ENCODE measurements at places on chromosomes 2 and 18.
A peak's percentile ranks its signal among the peaks of the same experiment; 100 is the strongest.

DNA sequence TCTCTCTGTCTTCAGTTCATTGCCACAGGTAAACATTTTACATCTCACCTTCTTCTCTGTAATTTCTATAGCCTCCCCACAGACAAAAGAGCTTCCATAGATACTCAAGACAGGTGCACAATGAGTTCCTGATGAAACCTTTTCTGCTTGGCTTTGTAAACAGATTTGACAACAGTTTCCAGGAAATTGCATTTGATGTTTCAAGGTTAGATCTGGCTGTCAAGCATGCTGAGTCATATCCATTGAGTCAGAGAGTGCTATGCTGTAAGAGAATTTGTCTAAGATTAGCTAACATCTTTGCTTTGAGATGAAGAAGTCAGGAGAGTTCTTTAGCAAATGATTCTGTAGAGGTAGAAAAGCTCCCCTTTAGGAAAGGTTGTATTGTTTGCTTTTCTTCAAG is 40.6 kb upstream of the MAP2 start:
- no peak for DNase-seq

GRCh38 chr2:220892018-220892634 is 680.0 kb downstream of the EPHA4 start:
- DNase-seq = no peak

GRCh38 chr2:88442473-88442872 is 10.0 kb downstream of the FOXI3 start:
- DNase-seq = no peak

- no peak for DNase-seq
Observed at GRCh38 chr2:201467666-201468065, 16.1 kb downstream of the STRADB start.

DNA sequence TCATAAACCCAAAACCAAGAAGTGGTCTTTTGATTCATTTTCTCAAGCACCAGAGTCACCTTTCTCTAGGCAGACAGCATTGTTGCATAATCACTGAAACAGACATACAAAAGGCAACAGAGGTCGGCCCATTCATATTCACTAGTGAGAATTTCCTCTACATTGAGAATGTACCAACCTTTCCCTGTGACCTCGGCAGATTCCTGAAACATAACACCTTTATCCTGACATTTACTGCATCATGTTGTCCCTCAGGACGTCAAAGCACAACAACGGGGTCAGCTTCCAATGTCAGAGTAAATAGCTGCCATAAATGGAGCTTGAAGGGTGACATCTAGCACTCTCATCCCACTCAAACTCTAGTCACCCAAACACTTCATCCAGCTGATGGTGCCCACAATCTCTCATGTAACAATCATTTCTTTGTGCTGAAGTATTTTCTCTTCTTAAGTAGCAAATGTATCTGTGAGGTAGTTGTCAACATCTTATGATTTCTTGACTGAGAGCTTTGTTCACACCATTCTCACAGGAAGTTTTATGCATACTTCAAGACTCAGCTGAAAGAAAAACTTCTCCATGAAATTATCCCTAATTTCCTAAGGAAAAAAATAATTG is 802.6 kb upstream of the CHAC2 start:
- DNase-seq = no peak

GRCh38 chr2:16093639-16094529 is 153.5 kb downstream of the MYCN start:
- DNase-seq = no peak

DNA sequence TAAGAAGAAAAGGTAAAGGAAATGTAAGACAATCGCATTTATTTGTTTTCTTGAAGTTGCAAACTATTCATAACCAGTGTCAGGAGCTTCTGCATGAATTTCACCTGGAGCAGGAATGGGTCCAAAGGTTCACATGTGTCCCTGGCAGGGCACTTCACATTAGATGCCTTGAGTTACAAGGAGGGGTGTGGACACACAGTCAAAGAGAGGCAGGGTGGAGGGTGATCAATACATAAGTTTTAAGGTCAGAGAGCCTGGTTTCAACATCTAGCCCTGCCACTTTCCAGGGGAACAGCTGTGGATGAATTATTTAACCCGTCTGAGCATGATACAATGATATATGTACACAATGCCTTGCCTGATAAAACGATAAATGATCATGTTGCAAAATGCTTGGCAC is 321.4 kb downstream of the CYP26B1 start:
- no peak for DNase-seq

GRCh38 chr2:68368654-68369336 is 3.7 kb downstream of the PLEK start:
- no peak for DNase-seq

DNA sequence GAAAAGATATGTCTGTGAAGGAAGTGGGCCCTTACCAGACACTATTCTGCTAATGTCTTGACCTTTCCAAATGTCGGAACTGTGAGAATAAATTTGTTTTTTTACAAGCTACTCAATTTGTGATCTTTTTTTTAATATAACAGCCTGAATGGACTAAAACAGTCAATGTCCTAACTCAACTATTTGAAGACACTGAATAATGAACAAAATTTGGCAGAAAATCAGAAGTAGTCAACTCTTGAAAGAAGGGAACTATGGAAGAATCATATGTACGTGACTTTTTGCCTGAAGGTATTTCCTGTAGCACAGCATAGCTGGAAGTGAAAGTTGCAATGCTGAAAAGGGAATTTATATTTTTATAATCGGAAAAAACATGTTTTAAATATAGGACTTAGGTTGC is 351.8 kb upstream of the TFPI start:
- DNase-seq = no peak

GRCh38 chr2:70939839-70940580 is 4.3 kb downstream of the ATP6V1B1 start:
- DNase-seq = no peak

- peak; percentile 82 for DNase-seq
Observed at GRCh38 chr2:217993817-217994463, 8.9 kb downstream of the TNS1 start.

DNA sequence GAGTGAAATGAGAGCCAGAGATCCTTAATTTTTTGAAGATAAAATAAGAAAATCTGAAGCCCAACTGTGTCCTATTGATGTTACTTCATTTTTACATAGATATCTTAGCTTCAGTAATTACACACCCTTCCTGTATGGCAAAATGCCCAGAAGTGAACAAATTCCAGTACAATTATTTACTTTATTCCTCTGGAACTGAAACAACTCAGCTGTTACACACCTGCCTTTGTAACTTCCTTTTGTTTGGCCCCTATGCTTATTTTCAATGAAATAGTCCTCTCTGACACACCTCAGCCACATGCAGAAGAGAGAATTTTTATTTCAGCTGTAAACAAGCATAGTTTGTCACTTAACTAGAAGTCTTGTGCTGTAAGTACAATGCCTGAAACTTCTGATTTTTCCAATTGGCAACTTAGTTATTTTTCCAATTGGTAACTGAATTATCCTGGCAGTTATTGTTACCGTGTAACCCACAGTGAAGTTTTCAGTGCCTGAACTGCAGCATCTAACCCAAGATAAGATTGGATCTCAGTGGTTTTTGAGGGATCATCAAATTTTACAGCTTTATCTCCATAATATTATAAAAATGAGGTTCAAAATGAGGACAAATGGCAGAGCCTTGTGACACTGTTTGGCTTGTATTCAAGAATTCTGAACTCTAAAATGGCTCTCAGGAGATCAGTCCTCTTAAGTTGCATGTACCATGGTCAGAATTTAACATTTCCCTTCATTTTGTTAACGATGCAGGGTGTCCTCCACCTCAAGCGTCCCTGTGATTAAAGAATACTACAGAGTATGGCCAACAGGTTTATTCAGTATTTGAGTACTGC is 82.6 kb downstream of the PKP4 start:
- DNase-seq = no peak

DNA sequence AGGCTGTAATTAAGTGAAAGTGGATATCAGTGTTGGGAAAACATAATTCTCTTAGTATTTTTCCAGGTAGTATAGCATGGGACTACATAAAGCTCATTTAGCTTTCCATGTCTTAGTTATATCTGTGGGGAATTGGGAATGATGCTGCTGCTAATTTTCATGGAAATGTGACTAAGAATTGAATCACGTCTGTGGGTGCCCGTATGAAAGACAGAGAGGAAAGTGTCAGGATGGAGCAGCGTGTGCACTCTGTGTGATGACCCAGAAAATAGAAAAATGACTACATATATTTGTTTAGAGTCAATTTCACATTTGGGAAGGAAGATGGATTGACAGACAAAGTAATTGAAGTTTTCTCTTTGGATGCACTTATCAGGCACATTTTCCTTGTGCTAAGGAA is 212.1 kb downstream of the PTPRM start:
- DNase-seq = no peak

- DNase-seq = no peak
Observed at GRCh38 chr2:100978582-100979191, 23.4 kb upstream of the RPL31 start.

DNA sequence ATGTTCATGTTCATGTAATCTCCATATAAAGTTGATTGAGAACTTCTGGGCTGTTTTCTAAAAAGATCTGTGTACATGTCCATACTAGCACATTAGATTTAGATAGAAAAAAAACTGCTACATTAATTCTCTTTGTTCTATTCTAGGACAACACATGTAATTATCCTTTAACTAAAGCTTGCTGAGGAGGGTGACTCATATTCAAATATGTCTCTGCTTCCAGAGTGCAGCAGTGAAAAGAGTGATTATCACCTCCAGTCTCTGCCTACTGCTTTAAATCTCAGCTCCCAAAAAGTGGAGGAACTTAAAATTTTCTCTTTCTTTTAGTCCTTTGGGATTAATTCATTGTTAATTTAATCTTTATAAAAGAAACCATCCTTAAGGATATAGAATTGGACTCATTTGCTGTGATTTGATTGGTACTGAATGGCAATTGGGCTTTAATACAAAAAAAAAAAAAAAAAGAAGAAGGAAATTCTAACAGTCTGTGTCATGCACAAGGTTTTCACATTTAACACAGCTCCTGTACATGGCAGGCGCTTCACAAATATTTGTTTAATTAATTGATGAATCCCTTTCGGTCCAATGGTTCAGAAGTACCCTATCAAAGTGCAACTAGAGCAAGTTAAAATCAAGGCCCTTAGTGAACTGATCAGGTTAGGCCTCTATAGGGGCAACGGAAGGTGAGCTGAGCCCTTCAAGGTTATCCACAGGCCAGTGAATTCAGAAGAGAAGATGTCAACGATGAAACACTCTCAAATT is 214.0 kb upstream of the KCNJ3 start:
- no peak for DNase-seq

DNA sequence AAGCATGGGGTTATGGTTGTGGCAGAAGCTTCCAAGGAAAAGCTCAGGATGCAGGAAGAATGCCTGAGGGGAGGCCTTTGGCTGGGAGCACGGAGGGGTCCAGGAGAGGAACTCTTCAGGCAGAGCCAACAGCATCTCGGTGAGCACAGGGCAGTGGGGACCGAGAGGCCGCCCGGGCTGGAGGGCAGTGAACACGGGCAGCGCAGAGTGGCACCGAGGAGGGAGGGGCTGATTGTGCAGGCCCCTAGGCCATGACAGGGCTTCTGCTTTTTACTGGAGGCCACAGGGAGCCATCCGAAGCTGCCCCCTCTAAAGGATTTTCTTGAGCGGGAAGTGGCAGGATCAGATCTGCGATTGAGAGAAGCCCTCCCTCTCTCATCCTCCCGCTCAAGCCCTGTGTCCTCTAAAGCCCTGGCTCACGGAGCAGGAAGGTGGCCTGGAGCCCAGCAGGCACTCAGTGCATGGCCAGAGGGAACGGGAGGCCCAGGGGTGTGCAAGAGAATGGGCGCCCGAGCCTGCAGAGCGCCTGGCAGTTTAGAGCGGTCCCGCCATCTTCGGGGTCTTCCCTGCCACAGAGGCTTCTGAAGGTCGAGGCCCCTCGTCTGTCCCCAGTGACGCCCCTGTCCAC is 110.0 kb upstream of the STON1 start:
- DNase-seq = no peak

- DNase-seq = no peak
Observed at GRCh38 chr2:207356567-207356966, 173.2 kb upstream of the CREB1 start.

GRCh38 chr2:127561371-127561770 is 25.9 kb downstream of the MYO7B start:
- DNase-seq = no peak

DNA sequence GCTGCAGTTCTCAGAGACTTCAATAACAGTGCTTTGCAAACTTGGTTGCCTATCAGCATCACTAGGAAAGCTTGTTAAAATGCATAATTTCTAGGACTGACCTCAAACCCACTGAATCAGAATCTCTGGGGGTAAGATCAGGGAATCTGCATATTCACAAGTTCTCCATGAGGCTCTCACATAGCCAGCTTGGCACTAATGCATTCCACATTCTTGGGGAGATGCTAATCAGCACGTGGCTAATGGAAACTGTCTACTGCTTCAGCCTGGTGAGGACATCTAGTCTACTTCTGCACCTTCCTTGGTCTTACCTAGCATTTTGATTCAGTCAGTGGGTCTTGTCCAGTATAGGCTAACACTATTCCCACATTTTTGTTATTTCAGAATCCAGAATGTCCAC is 56.3 kb downstream of the RBKS start:
- DNase-seq = no peak

DNA sequence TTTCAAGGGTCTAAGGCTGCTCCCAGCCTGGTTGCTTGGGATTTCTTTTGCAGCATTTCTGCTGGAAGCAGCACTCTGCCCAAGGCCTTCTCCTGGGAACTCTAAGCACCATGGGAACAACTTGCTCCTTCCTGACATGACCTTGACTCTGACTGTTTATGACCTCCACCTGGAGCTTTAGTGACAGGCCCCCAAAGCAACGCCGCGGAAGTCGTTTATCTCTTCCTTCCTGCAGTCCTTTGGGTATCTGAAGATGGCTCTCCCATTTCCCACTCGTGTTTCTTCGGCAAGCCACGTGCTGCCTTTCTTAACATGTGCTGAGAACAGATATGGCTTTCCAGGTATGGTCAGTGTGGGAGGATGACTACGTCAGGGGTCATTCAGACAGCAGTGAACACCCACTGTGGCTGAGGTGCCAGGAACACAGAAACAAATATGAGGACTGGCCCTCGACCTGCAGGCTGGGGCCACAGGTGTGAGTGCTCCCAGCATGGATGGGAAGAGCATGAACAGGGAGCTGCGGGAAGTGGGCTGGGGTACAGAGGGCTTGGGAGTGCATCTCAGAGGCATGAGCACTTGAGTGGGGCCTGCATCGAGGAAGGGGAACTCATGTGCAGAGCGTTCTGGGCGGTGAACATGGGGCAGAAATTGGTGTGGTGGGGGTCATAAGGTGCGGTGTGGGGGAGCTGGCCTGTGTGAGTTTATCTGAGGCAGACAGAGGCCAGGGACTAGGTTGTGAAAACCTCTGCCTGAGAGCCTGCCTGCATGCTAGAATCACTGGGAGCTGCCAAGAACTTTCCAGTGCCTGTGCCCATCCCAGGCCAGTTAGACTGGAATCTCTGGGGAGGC is 140.5 kb downstream of the TSN start:
- DNase-seq = no peak

All from BE2C (cell line).